ENCODE measurements at places on chromosomes 3 and 15.

- no peak for DNase-seq
These were observed 33.1 kb downstream of the TM2D3 start for GRCh38 chr15:101618851-101619614.

DNA sequence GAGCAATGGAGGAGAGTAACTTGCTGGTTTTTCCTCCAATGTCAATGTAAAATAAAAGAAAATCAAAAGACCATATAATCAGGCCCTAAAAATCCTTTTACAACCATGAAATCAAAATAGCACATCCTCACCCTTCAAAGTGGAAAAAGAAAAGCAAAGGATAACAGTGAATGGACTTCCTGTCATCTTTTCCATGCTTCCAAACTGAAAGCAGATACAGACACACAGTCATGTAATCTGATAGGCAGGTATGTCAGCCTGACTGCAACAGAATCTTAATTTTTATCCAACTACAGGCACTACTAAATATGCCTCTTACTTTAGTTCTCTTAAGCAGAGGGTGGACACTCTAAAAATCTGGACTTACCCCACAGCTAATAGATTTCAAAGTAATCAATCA is 27.8 kb upstream of the IGDCC4 start:
- no peak for DNase-seq

DNA sequence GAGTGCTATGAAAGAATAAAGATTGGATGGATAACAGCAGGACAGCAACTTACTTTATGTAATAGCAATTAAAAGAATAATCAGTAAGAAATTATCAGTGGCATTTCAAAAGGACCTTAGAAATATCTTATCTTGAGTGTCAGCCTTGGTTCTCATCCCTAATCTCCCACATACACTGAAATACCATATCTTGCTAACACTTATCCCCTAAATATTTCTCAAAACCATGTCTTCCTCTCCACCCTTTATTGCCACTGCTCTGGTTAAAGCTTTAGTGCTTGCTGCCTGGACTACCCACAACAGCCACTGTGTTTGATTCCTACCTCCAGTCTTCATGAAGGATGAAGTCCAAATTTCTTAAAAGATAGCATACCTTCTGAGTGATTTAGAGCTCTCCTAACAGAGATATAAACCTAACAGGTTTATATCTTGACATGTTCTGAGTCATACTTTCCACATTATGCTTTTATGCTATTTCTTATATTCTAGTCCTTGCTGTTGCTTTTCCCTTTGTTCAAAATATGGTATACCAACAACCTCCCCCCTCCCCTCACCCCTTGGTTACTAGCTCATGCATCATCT is 202.8 kb downstream of the RSRC1 start:
- DNase-seq, result no peak

DNA sequence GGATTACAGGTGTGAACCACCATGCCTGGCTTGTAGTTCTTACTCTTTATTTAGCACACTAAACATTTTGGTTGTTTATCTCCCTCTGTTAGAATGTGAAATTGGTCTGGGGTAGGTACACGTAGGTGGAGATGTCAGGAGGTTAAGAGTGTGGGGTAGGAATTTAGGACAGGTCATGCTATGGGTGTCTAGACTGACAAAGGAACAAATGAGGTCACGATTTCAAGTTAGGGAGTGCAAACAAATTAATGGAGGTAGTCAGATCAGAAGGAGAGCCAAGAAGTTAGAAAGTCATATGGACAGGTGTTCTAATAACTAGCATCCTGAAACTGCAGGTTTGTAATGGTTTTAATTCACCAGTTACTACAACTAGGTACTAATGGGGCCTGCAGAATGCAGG is 19.8 kb downstream of the CDV3 start:
- no peak for DNase-seq

DNA sequence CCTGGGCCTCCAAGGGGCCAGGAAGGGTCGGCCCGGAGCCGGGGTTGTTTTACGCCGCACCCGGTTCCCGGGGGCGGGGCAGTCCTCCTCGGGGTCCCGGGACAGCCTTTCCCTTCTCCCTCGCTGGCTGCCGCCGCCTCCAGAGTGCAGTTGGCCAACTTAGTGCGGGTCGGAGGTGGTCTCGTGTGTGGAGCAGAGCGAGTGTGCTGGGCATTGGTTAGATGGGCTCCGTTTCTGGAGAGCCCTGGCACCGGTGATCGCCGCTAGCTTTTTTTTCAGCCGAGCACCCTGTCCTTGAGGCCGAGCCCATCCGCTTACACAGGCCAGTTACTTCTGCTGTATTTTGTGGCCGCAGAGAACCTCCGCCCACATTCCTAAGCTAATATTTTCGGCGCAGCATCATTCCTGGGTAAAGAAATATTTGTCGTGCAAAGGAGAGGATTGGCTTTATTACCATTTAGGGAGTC is 585 bp downstream of the KIF23 start:
- DNase-seq, result peak; percentile 28

DNA sequence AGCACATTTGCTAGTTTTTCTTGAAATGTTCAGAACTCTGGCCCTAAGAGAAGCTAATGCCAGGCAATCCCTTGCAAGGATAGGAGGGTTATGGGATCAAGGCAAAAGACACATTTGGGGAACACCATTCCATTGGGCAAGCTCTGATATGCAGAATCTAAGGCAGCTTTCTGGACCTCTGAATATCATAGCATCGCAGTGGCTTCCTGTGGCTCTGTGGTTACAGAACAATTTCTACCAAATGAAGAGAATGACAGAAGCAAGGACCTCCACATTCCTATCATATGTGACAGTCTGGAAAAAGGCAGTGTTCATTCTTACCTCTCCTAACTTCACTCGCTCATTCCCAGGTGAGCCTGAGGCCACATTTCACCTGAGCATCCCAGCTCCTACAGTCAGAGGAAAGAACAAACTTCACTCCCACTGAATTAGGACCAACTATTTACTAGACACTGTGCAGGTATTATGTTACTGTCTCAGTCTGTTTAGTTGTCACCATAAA is 836.1 kb upstream of the CFAP20DC start:
- no peak for DNase-seq

GRCh38 chr3:107117922-107118536 is 259.2 kb upstream of the CCDC54 start:
- peak; percentile 12 for DNase-seq

DNA sequence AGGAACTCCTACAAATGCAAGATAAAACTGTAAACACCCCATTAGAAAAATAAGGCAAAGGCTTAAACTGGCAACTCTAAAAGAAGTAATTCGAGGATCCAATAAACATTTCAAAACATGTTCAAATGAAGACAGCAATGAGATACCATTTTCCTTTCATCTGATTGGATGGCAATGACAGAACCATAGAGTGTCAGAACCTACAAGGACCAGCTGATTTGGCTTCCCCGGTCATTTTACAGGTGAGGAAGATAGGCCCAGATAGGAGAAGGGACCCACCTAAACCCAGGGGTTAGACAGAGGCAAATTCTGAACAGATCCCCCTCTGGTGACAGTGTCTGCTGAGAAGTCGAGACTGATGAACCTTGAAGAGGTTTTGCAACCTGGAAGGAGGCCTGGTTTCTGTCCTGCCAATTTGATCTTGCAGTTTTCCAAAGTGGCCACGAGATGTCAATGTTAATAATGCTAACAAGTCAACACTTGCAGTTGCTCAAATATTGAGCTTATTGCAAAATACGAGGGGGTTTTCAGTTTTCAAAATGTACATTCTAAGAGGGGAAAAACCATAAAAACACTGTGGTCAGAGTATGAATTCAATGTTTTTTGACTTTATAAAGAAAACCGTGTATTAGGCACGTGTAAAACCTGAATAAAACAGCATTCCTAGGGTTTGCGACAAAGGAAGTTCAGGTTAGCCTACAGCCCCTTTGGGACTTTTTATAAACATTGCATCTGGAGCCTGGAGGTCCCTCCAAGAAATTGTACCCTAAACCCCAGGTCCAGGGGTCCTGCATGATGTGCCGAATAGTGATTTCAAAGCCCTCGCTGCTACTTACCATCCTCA is 21.5 kb downstream of the CFAP161 start:
- DNase-seq, result no peak

DNA sequence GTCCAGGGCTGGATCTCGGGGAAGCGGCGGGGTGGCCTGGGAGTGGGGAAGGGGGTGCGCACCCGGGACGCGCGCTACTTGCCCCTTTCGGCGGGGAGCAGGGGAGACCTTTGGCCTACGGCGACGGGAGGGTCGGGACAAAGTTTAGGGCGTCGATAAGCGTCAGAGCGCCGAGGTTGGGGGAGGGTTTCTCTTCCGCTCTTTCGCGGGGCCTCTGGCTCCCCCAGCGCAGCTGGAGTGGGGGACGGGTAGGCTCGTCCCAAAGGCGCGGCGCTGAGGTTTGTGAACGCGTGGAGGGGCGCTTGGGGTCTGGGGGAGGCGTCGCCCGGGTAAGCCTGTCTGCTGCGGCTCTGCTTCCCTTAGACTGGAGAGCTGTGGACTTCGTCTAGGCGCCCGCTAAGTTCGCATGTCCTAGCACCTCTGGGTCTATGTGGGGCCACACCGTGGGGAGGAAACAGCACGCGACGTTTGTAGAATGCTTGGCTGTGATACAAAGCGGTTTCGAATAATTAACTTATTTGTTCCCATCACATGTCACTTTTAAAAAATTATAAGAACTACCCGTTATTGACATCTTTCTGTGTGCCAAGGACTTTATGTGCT is 527 bp downstream of the B2M start:
- peak; percentile 63 for DNase-seq

DNA sequence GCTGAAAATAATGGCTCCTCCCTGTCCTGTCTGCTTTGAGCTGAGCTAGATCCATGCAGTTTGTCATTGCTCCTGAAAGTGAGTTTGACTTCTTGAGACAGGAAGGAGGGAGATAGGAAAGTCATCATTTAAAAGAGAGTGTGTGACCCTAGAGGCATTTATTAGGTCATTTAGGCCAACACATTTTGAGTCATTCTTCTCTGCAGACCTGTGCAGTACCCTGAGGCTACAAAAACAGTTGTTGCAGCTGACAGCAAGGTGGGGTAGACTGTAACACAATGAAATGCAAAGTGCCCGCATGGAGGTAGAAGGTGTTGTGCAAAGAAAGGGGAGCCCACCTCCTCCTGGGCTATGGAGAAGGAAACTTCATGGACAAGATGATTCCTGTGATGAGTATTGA is 102.8 kb upstream of the PFN2 start:
- DNase-seq, result no peak

DNA sequence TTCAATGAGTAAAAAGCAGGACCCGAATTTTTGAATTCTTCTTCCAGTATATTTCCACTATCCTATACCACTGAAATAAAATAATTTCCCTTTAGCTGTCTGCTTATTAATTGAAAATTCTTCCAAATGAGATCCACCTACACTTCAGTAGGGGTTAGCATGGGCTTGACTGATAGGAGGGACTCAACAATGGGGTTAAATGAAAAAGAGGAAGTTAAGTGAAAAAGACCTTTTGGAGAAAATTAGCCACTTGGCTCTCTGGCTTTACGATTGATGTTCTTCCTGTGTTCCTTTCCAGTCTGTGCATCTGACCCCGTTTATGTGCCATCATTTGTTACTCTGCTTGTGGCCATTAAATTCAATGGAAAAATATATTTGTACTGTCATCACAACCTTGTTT is 54.0 kb upstream of the GCNT3 start:
- DNase-seq, result no peak

DNA sequence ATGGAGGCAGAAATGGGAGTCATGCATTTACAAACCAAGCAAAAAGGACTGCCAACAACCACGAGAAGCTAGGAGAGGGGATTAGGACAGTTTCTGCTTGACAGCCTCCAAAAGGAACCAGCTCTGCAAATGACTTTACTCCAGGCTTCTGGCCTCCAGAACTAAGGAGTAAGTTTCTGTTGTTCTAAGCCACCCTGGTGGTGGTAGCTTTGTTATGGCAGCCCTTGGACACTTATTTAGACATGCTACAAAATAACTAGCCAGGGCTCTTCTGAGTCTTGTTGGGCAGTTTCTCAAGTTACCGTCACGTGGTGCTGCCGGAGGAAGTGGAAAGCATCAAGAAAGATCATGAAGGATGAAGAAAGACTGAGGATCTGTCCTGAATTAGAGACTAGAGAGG is 386.5 kb downstream of the LRTM1 start:
- no peak for DNase-seq

DNA sequence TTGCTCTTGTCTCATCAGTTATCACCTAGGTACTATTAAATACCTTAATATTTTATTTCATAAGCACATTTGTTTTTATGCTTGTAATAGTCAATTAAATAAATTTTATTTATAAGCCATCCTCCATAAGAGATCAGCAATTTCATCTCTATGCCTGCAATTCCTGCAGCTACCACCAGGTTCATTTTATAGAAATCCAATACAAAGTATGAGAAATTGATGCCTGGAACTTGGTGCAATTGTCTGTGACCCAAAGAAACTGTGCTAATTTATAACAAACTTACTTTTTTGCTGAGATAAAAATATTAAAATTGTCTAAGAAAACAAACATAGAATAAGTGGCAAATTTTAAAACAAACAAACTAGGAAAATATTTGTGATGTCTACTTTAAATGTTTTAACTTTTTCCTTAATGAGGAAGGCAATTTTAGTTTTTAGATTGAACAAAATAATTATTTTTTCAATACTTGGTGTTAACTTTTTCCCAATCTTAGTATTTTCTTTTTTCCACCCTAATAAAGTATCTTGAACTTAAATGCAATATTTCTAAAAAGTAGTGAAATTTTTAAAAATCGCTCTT is 1026.6 kb downstream of the ROBO1 start:
- no peak for DNase-seq

DNA sequence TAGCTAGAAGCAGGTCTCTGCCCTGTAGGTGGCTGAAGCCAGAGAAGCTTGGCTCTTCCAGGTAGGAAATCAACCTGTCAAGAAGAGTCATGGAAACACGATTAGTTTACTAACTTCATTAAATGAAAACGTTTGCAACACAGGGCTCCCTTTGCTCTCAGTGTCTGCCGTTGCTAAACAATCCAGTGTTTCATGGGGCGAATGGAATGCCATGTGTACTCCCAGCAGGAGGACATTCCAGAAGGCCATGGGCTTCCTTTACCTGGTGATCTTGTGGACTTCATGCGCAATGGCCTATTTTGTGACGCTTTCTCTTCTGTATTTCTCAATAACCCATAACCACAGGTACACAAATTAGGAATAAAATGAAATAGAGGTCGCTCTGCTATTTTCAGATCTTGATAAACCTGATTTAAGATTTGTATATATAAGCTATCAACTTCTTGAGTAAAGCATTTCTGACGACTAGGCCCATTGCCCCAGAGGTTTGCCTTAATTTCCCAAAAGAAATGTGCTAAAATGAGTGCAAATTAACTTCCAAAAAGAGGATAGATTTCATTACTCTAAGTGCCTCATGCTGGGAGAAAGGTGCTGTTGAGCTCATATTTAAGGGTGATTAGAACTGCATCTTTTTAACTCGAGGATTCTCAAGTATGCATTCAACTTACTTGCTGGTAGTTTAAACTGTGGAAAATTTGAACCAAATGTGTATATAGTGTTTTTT is 171.0 kb downstream of the EPHA3 start:
- no peak for DNase-seq

GRCh38 chr3:160981217-160981938 is 123.8 kb downstream of the B3GALNT1 start:
- DNase-seq, result peak; percentile 3

DNA sequence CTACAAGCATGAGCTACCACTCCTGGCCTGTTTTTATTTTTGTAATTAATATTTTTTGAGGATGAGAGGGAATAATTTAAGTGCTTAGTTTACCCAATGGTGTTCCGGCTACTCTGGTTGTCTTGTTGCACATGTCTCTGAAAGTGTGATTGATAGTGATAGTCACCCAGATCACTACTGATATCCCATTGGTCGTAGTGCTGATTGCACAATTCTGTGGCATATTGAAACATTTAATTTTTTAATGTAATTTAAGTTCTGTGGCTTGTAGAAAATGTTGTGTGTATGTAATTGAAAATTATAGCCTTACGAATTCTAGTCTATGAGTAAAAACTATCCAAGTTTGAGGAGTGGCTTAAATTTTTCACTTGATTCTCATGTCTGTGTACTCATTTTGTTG is 11.9 kb downstream of the ARIH2 start:
- no peak for DNase-seq
